ENCODE measurements at places on chromosomes 5 and 9. TPM values are rescaled to one million over a fixed set of nuclear protein-coding genes. Genes with fewer than 3 reads are reported as not detected.

KCTD16 gene
- 0.35 TPM for total RNA-seq

GPR151 gene
- not detected for total RNA-seq

PCDHB8 gene
- total RNA-seq = 1.8 TPM

FBP2 gene
- not detected for total RNA-seq

- DNase-seq = no peak
These were observed 33.9 kb upstream of the RAD23B start for GRCh38 chr9:107249131-107249533.

GRCh38 chr9:78296201-78296892 lies 578 bp upstream of the PSAT1 start:
- DNase-seq = peak; percentile 25

GABRA1 gene
- not detected for total RNA-seq

- no peak for DNase-seq
These were observed 26.2 kb upstream of the HSPA9 start for GRCh38 chr5:138601444-138601843.

TAS2R1 gene
- total RNA-seq = not detected

GRCh38 chr9:124133727-124134126 lies 122.2 kb downstream of the LHX2 start:
- peak; percentile 62 for DNase-seq
